ENCODE measurements at places on chromosomes 1 and 21.

DNA sequence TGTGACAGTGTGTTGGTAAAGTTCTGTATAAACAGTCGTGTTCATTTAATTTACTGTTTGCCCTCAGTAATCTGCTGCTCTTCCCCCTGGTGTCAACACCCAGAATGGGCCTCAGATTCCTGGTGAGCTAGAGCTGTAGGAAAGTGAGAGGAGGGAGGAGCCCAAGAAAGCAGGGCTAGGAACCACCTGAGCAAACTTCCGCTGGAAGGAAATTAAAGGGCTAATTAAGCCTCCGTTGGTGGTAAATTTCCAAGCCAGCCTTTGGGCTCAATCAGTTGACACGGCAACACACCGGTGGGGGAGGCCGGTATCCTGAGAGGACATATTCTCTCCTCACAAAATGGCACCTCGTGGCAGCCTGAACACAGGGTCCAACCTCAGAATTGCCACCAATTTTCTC is 32.9 kb downstream of the RAB3B start:
- DNase-seq, result no peak

DNA sequence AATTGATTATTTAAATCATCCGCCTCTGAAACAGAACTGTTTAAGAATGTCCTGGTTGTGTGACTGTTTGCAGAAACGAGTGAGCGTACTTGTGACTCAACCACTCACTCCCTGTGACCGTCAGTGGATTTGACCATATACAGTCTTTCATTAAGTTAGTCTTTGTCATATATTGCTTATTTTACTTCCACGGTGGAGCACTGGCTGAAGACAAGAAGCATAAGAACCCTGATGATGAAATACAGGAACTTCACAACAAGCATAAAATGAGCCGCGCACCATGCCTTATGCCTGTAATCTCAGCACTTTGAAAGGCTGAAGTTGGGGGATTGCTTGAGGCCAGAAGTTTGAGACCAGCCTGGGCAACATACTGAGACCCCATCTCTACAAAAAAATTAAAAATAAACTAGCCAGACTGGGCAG is 194.0 kb downstream of the TOMM20 start:
- no peak for DNase-seq

- DNase-seq, result no peak
Measured at GRCh38 chr1:230236301-230237008, 169.4 kb downstream of the GALNT2 start.

- no peak for DNase-seq
Measured at GRCh38 chr1:23759277-23759676, 16.0 kb downstream of the ELOA start.

DNA sequence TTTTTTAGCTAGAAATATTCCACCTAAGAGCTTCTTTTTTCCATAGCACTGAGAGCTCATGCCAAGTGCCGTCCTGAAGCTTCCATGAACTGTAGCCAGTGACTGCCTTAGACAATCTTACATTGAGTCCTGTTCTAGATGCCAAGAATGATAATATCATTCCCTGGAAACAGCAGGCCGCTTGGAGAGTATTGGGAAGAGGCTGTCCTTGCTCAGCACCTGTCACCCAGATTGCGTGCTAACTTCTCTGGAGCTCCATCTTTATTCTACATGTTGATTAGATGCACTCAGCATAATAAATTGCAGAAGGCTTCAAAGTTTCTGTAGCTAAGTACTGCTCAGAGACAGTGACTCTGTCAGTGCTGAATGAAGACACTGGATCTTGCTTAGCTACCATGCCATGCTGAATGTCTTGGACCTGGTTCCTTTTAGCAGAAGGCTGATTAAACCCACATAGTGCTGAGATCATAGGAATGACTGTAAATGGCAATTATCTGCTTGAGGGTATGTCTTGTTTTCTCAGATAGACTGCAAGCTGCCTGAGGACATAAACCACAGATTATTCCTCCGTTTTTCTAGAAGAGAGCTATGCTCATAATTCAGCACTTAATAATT is 83.1 kb upstream of the IRF2BP2 start:
- DNase-seq, result no peak

- no peak for DNase-seq
Measured at GRCh38 chr1:6870571-6870970, 85.3 kb downstream of the CAMTA1 start.

DNA sequence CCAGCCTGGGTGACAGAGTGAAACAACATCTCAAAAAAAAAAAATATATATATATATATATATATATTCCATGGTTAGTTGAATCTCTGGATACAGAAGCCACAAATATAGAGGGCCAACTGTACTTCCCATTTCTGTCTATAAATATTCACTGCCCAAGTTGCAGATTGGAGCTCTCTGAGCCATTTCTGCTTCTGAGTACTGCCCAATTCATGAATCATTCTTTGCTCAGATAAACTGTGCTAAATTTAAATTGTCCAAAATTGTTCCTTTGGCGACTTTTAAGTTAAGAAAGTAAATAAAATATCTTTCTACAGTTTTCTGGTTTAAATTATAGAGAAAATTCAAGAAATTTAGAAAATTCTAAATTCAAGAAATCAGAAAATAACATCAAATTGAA is 23.2 kb upstream of the C1orf146 start:
- no peak for DNase-seq

DNA sequence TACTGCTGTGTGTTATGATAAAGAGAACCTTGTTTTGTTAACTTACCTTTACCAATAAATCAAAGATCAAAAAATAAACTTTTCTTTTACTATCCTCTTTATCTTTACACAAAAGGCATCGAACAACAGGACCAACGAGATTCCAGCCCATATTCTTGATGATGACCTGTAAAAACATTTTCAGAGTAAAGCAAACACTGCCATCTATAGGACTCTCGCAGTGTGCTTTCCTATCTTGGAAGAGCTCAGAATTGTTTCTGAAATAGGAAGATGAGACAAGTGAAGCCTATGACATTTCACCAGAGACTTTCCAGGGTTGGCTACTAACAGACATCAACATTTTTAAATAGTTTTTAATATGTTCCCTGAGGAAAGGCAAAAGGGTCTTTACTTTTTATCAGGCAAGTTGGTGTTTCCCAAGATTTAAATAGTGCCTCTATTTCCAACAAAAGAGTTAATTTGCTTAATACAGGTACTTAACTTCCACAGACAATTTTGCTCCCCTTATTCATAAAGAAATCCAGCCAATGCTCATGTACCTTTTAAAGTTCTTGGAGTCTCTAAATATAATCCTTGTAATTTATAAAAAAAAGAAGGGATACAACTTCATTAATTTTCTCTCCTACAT is 7.3 kb downstream of the GLMN start:
- DNase-seq, result no peak

DNA sequence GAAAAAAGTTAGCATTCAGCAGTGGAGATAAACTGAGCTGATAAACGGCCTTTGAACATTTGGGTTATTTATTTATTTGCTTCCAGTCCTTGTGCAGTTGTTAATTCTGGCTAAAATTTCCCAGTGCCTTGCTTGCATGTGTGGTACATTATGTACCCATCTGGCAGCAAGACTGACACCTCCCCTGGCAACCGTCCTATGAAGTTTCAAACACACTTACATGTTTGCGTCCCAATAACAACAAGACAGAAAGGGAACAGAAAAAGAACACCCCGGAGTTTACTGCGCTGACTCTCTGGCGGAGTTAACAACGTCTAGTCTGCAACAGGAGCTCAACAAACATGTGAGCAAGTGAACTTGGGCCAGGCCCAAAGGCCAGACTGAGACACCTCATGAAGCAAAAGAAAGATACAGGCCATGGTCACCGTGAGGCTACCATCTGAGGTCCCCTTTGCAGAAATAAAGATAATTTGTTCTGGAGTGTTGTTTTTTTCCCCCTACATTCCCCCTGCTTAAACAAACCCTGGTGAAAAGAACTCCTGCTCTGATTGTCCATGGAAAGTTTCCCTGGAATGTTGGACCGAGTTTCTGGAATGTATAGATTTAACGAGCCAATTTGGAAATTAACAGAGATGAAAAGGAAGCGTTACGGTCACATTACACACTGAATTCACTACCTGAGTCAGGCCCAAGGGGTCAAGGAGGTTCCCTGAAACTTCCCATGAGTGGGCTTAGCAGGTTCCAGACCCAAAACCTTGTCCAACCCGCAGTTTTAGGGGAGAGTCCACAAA is 33.4 kb downstream of the TRABD2B start:
- no peak for DNase-seq

DNA sequence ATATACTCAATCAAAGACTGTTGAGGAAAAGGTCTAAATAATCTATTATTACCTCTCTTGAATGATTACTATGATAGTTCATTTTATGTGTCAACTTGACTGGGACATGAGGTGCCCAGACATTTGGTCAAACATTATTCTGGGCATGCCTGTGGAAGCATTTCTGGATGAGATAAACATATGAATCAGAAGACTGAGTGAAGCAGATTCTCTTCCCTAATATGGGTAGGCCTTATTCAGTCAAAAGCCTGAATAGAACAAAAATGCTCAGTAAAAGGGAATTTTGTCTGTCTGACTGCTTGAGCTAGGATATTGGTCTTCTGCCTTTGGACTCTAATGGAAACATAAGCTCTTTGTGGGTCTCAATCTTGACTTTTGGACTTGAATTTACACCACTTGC is 73.3 kb upstream of the SOX13 start:
- no peak for DNase-seq

DNA sequence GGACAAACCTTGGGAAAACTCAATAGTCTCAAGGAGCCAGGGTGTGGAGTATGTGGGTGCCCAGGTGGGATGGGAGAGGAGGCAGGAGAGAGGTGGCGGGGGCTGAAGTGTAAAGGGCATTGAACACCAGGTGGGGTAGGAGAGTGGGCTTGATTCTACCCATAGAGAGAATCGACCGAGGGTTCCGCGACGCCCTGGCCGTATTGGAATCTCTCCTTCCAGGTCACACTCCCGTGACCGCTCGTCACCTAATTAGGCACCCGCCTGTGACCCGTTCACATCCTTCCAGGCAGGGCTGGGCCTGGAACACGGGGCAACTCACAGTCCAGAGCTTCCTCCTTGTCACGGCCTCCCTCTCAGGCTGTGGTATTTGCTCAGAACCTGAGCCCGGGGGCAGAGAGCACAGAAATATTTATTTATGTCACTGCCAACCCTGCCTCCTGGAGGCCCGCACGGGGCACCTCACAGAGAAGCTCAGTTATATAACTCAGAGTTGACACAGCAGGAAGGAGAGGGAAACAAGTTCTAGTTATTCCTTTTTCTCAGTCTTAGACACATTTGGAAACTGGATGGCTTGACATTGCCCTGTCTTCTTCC is 12.0 kb downstream of the NCMAP start:
- no peak for DNase-seq

GRCh38 chr1:20105856-20106255 is 13.5 kb downstream of the PLA2G2D start:
- no peak for DNase-seq

- no peak for DNase-seq
Measured at GRCh38 chr21:46150491-46151121, 4.8 kb downstream of the FTCD start.

DNA sequence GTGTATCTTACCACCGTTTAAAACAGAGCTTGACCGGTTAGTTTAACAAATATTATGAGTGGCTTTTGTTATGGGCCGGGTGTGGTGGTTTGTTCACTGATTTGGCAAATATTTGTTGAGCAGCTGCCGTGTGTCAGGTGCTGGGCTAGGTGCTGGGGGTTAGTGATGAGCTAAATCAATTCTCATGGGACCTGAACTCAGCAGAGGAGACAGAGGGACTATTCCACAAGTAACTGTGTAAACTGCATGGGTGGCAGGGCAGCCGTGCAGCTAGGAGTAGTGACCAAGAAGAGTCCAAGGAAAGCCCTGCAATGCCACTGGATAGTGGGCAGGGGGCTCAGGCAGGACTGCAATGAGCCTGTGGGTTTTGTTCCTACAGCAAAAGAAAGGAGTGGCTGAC is 11.2 kb upstream of the C2CD2 start:
- no peak for DNase-seq

DNA sequence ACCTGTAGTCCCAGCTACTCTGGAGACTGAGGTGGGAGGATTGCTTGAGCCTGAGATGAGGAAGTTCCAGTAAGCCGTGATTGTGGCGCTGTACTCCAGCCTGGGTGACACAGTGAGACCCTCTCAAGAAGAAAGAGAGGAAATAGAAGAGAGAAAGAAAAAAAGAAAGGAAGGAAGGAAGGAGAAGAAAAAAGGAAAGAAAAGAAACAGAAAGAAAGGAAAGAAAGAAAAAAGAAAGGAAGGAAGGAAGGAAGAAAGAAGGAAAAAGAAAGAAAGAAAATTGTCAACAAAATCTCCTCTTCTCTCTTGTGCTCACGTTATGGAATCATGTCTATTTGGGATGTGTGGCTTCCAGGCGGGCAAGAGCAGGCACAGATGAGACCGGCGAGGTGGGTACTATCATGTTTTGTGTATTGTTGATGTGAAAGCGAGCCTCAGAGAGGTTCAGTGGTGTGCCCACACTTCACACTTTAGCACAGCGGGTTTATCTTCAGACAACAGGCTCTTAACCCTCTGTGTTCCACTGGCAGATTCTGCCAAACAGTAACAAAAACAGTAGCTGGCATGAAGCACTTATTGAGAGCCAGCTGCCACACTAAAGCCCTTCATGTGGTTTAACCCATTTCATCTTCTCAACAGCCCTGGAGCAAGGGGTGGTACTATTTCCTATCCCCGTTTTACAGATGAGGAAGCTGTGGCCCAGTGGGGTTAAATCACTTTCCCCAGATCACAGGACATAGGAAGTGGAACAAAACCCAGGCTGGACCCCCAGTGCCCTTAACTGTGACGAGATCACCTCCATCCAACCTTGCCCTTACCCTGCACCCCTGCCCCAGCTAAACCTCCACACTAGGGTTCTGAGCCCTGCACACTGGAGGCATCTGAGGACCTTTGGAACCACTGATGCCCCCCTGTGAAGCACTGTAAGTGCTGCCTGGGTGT is 94.7 kb upstream of the TARDBP start:
- no peak for DNase-seq

DNA sequence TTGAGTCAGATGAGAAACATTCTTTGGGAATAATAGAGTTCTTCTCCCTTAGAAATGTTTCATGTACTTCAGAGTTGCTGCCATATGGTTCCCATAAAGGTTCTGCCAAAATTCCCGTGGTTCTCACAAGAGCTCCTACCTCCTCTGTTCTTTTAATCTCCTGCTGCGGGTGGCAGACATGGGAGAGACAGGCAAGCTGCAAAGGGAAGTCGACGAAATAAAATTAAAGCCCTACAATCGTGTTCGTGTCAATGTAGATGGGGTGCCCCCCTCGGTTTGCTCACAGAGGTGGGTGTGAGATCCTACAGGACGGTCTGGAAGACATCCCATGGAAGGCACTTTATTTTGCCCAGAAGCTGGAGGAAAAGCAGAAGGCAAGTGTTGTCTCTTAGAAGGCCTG is 276.0 kb downstream of the RWDD3 start:
- DNase-seq, result no peak

- no peak for DNase-seq
Measured at GRCh38 chr1:100353988-100354387, 1.7 kb downstream of the CDC14A start.

- no peak for DNase-seq
Measured at GRCh38 chr1:62235576-62235975, 40.9 kb downstream of the L1TD1 start.

GRCh38 chr21:40335704-40336103 is 468.5 kb downstream of the PCP4 start:
- no peak for DNase-seq
